ENCODE measurements at places on chromosomes 1 and 21.

DNA sequence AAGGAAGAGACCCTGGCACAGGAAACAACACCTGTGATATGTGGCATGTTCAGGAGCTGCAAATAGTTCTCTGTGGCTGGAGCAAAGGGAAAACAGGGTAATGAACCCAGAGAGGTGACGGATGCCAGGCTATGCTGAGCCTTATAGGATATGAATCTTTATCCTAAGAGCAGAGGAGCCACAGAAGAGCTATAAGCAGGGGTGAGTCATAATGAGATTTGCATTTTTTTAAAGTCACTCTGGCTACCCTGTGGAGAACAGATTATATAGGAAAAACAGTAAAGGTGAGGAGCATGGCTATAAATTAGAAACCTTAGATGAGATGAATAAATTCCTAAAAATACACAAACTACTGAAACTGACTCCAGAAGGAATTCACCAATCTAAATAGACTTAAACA, 12.8 kb upstream of the MPL start:
- no peak for DNase-seq

- no peak for DNase-seq
Observed at GRCh38 chr21:26965040-26965906, 1.6 kb downstream of the ADAMTS5 start.

DNA sequence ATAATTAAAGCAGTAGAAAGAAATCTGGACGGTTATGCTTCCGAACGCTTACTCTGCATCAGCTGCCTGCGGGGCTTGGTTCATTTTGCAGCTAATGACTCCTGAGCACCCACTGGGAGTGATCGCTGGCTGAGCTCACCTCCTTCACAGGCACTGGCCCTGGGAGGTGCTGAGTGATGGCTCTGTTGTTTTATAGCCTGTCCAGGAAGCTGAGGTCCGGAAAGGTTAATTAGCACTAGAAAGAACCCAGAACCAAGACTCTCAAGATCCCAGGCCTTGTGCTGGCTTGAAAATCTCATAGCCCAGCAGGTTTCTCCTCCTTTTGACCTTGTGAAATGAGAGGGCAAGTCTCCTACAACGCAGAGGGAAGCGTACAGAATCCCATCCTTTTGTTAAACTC, 226.2 kb downstream of the AJAP1 start:
- DNase-seq: no peak

DNA sequence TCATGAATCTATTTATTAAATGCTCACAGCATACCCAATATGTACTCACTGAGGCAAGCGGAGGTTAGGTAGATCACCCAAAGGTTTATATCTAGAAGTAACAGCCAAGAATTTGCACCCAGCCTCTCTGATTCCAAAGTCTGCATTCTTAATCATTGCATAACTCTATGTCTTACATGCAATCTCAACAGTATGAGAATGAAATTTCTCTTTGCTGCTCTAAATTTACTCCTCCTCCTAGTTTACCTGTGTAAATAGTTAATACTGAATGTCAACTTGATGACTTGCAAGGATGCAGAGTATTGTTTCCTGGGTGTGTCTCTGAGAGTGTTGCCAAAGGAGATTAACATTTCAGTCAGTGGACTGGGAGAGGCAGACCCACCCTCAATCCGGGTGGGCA, 840.6 kb downstream of the BRINP3 start:
- DNase-seq: no peak

GRCh38 chr1:117669572-117669971, 63.7 kb downstream of the TENT5C start:
- DNase-seq: peak; percentile 29

DNA sequence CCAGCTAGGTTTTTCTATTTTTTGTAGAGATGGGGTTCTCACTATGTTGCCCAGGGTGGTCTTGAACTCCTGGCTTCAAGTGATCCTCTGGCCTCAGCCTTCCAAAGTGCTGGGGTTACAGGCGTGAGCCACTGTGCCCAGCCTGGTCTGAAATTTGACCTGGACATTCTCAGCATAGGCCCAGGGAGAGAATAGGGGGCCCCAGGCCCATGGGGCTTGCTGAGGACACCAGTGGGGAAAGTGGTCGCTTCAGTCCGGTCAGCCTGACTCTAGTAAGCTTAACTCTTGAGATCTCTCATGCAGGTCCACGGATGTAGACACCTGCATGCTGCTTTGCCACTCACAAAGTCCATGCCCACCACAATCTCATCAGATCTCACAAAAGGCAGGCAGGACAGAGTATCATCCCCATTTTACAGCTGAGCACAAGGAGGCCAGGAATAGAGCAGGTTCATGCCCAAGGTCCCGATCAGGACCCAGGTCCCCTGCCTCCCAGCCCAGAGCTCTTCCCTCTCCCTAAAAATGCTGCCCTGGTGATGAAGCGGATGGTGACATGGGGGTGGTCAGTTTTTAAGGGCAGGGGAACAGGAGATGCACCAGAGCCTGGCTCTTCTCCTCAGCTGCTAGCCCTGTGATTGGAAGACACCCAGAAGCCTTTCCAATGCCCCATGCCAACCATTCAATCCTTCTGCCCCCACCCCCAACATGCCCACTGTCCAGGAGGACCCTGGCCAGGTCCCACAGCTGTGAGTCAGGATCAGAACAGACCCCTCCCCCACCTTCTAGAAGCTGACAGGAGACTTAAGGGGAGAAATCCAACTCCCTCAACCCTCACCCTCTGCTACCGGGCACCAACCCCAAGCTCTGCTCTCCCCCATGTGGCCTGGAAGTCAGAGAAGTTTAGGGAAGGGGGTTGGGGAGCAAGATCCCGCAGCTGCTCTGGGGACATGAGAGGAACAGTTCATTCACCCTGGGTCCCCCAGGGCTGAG, 1.8 kb downstream of the FHL3 start:
- DNase-seq: no peak

GRCh38 chr1:54506594-54506993, 41.4 kb upstream of the ACOT11 start:
- no peak for DNase-seq

GRCh38 chr1:78469576-78469975, 21.2 kb upstream of the PTGFR start:
- DNase-seq: no peak

- no peak for DNase-seq
Observed at GRCh38 chr1:239322369-239322768, 64.0 kb upstream of the CHRM3 start.

GRCh38 chr1:2986549-2987305, 34.5 kb upstream of the ACTRT2 start:
- no peak for DNase-seq

- DNase-seq: no peak
Observed at GRCh38 chr21:15775981-15776380, 46.2 kb downstream of the USP25 start.

GRCh38 chr1:110335265-110335664, 3.9 kb upstream of the RBM15 start:
- DNase-seq: no peak

DNA sequence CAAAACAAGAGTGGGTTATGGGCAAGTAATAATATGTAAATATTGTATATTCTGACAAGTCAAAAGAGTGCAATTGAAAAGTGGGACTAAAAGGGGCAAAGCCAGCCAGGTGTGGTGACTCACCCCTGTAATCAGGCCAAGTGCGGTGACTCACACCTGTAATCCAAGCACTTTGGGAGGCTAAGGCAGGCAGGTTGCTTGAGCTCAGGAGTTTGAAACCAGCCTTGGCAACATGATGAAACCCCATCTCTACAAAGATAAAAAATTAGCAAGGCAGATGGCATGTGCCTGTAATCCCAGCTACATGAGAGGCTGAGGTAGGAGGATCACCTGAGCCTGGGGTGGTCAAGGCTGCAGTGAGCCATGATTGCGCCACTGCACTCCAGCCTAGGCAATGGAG, 304.0 kb downstream of the HHIPL2 start:
- DNase-seq: no peak

DNA sequence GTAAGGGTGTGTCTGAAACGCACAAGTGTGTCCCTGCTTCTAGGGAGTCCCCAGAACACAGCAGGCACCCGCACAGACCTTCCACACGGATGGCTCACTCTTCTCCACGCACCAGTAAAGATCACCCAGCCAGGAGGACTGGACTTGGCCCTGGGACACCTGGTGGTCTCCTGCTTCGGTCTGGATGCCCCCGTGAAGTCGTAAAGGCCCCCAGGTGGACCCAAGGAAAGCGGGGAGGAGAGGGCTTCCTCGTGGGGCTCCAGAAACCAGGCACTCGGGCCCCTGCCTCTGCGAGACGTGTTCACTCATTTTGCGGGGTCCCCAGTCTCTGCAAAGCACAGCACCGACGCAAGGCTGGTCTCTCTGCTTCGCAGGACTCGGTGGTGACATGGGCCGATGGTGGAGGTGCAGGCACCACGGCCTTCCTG, 20.2 kb upstream of the COL6A2 start:
- no peak for DNase-seq

GRCh38 chr1:215028954-215029353, 53.6 kb upstream of the KCNK2 start:
- DNase-seq: no peak

DNA sequence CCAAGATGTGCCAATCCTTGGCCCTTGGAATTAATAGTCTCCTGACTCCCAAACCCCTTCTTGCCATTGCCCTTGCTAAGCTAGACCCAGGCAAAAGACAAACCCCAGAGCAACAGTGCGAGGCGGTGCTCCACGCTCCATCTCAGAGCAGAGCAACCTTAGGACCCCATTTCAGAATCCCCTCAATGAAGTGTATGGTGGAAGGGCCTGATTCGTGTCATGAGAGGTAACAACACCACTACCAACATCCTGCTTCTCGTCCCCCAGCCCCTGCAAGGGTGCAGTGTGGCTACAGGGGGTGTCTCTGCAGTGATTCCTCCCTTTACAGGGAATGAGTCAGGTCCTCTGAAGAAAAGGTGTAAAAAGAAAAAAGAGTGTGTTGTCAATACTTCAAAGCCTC, 103.9 kb upstream of the IRF2BP2 start:
- no peak for DNase-seq

DNA sequence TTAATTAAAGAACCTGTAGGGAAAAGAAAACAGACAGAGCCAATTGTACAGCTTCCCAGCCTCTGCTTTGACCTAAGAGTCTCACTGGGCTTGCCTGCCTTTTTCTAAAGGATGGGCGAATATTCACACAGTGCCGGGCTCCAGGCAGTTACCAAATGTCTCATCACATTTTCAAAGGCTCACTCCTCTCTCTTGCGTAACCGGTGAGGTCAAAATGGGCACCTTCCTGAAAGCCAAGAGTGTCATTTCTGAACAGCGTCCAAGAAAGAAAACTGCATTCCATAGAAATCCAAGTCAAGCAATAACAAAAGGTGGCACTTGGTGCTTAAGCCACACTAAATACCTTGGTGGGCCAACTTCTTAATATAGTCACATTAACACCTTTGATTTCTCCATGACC, 710 bp upstream of the PALMD start:
- DNase-seq: no peak

GRCh38 chr1:25590096-25590824, 26.3 kb upstream of the MAN1C1 start:
- DNase-seq: no peak

DNA sequence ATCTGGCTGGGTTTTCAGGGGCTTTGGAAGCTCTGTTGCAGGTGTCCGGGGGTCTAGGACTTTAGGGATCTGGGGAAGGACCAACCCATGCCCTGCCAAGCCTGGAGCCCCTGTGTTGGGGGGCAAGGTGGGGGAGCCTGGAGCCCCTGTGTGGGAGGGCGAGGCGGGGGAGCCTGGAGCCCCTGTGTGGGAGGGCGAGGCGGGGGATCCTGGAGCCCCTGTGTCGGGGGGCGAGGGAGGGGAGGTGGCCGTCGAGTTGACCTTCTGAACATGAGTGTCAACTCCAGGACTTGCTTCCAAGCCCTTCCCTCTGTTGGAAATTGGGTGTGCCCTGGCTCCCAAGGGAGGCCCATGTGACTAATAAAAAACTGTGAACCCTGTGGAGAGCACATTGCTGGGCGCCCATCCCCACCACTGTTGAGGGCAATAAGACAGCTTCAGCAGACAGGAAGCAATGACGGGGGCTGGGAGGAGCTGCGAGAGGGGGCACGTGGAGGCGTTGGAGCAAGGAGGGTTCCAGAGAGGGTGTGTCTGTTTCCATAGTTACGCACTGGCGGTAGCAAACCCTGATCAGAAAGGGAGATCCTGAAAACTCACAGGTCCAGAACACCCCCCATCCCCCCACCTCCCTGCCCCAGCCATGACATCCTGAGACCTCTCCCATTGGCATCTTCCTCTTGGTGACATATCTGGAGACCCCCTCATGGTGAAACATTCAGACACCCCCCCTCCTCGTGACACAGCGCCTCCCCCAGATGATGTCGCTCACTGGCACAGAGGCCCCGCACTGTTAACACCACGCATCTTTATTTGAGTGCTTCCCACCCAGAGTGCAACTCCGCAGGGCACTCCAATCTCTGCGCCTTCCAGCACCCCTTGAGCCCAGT, 8.4 kb downstream of the MYBPH start:
- DNase-seq: no peak

- DNase-seq: no peak
Observed at GRCh38 chr1:179870870-179871269, 6.7 kb downstream of the TOR1AIP2 start.

DNA sequence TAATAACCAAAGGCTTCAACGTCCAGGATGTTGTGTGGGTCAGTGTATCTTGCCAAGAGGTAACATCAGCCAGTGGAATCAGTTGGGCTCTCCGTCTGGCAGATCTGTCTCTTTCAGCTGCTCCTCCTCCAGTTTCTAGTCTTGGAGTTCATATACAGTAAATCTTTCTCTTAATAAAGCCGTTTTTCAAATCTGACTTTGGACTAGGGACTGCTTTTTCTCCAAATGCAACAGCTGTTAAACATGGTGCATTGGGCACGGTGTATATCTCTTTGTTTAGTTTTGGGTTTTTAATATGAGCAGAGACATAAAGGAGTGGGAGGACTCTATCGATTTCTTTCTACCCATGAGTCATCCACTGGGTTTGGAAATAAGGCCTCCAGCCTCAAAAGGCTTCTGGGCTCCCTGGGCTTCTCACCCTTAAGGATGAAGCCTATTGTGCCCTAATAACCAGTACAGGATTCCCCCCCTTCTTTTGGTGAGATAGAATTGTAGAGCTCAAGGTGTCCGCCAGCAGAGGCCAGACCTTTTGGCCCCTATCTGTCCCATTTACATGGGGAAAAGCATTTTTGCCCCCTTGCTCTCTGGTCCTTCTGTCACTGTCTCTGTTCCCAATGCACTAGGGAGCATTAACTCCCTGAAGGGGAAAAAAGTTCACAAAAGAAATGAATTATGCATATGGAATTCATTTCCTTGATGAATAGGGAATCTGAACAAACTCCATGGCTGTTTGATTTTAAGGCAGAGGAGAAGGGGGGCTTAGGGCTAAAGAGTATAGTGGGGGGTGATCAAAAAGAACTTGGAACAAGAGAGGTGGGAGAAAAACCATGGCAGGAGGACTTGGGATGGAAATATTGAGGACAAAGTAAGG, 86.0 kb downstream of the PBX1 start:
- DNase-seq: no peak

GRCh38 chr1:18362150-18362549, 118.6 kb upstream of the KLHDC7A start:
- no peak for DNase-seq

- no peak for DNase-seq
Observed at GRCh38 chr1:168134642-168135041, 2.1 kb downstream of the GPR161 start.

DNA sequence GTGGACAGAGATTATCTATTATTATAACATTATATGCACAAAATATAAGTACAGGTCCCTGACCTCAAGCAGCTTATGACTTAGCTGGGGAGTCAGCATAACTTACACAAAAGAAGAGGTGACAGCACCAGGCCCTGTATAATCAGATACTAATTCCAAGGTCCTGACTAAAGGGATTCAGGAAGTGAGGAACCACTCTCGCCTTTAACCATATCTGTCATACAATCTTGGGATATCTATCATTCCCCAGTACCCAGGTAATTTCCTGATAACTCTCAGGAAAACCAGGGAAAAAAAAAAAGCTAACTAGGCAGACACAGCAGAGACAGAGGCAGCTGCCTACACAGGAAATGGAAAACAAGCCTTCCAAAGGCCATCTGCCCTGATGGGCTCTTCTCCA, 78.5 kb upstream of the CAMK1G start:
- DNase-seq: no peak
